ENCODE measurements at places on chromosomes 16 and 17.
A peak's percentile ranks its signal among the peaks of the same experiment; 100 is the strongest.

DNA sequence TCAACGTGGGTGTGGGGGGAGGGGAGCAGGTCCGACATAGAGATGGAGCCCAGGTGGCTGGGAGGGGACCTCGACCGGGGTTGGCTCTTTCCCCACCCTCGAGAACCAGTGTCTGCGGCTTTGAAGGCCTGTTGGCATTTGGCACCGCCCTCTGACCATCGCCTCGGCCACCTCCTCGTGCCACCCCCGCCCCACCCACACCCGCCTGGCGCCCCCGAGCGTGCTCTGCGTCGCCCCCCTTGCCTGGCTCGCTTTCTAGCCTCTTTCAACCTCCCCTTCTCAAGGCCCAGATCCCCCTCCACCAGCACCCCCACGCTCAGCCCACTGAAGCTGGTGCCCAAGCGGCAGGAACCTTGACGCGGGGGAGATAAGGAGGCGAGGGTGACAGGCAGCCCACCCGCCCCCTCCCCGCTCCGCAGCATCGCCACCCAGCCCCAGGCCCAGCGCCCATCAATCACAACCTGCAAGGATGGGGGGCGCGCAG is 619 bp downstream of the CACNB1 start:
- peaks cover 9% of the 10 kb centered on the region for H3K36me3 ChIP-seq
- DNase-seq, result no peak
- H3K4me3 ChIP-seq, result peak overlapping the region; percentile 53

DNA sequence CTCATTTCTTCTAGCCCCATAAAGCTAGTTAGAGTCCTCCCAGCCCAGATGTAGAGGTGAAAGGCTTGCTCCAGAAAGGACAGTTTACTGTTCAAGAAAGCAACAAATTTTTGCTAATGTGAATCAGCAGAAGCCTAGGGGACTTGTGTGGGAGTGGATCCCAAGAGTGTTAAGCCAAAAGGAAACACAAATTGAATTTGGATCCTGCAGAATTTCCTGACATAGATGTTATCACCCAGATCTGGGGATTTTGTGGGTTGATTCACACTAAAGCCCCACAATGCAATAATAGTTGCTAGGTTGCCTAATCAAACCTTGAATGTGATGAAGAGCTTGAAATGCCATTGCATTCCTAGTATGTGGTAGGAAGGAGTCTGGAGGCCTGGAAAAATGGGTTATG is 135.2 kb upstream of the HS3ST3A1 start:
- no peak overlapping the region for H3K4me3 ChIP-seq
- H3K36me3 ChIP-seq, result no peaks in the 10 kb centered on the region
- H3K27ac ChIP-seq, result no peak overlapping the region
- DNase-seq, result no peak
- no peaks in the 10 kb centered on the region for H3K27me3 ChIP-seq

GRCh38 chr16:75798714-75799113 is 72.4 kb upstream of the CPHXL start:
- H3K4me1 ChIP-seq, result no peaks in the 10 kb centered on the region
- H3K4me3 ChIP-seq, result no peak overlapping the region

DNA sequence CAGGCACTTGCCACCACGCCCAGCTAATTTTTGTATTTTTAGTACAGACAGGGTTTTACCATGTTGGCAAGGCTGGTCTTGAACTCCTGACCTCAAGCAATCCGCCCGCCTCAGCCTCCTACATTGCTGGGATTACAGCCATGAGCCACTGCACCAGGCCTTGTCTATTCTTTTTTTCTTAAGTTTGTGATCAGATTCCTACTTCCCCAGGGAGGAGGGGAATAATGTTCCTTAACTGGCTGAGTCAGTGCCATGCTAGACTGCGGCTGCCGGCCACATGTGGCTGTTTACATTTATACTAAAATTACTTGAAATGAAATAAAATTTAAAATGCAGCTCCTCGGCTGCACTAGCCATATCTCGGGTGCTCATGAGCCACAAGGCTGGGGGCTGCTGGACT is 27.8 kb upstream of the USP36 start:
- H3K27me3 ChIP-seq, result no peaks in the 10 kb centered on the region
- H3K4me3 ChIP-seq, result no peak overlapping the region
- no peak for DNase-seq
- H3K36me3 ChIP-seq, result no peaks in the 10 kb centered on the region

DNA sequence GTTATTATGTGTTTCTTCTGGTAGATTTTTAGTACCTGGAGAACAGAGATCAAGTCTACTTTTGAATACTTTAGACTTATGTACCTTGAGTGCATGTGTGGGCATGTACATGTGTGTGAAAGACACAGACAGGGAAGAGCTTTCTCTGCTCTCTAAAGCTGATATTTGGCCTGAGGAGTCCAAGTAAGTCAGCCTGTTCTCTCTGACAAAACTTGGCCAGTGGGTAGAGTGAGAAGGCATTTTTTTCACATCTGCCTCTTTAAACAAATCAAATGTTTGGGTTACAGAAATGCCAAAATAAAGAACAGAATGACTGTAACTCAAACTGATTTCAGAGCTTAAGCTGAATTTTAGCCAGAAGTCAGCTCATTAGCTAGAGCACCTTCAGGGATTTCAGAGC is 309.7 kb upstream of the DYNLRB2 start:
- no peaks in the 10 kb centered on the region for H3K27me3 ChIP-seq
- no peak for DNase-seq
- no peak overlapping the region for H3K27ac ChIP-seq
- H3K4me1 ChIP-seq, result no peaks in the 10 kb centered on the region
- H3K4me3 ChIP-seq, result no peak overlapping the region

- no peaks in the 10 kb centered on the region for H3K27me3 ChIP-seq
- DNase-seq, result peak; percentile 49
- H3K4me1 ChIP-seq, result peaks cover 6% of the 10 kb centered on the region
- no peak overlapping the region for H3K4me3 ChIP-seq
Observed at GRCh38 chr17:7130621-7131422, 16.2 kb upstream of the ASGR2 start.
